ENCODE measurements at places on chromosomes 16 and 17.
A peak's percentile ranks its signal among the peaks of the same experiment; 100 is the strongest.

- peak overlapping the region; percentile 76 for H3K4me3 ChIP-seq
- DNase-seq = no peak
- no peaks in the 10 kb centered on the region for H3K27me3 ChIP-seq
- H3K4me1 ChIP-seq = peaks cover 61% of the 10 kb centered on the region
These were observed 504 bp downstream of the ERN1 start for GRCh38 chr17:64129515-64129764.

- no peaks in the 10 kb centered on the region for H3K36me3 ChIP-seq
- peak; percentile 74 for DNase-seq
- no peak overlapping the region for H3K4me3 ChIP-seq
- H3K4me1 ChIP-seq = peaks cover 21% of the 10 kb centered on the region
- no peaks in the 10 kb centered on the region for H3K27me3 ChIP-seq
These were observed 7.6 kb downstream of the AIPL1 start for GRCh38 chr17:6427279-6427781.

- no peak overlapping the region for H3K4me3 ChIP-seq
- no peaks in the 10 kb centered on the region for H3K27me3 ChIP-seq
- no peaks in the 10 kb centered on the region for H3K36me3 ChIP-seq
- H3K27ac ChIP-seq = no peak overlapping the region
- DNase-seq = no peak
These were observed 42.7 kb downstream of the DYNLRB2 start for GRCh38 chr16:80583466-80583865.

GRCh38 chr17:42900460-42901331 is at the start of gene G6PC1:
G6PC1 (plus strand) TSS chr17:42900799; CDS start chr17:42900877, 78 bp downstream.
- no peak for DNase-seq
- no peaks in the 10 kb centered on the region for H3K4me1 ChIP-seq
- no peak within 1 kb of the TSS for H3K4me3 ChIP-seq
- H3K27ac ChIP-seq = no peak within 1 kb of the TSS
- no peaks in the 10 kb centered on the region for H3K36me3 ChIP-seq

GRCh38 chr16:7350806-7351205 is 18.2 kb downstream of the RBFOX1 start:
- no peaks in the 10 kb centered on the region for H3K36me3 ChIP-seq
- H3K4me1 ChIP-seq = no peaks in the 10 kb centered on the region
- H3K27me3 ChIP-seq = no peaks in the 10 kb centered on the region

DNA sequence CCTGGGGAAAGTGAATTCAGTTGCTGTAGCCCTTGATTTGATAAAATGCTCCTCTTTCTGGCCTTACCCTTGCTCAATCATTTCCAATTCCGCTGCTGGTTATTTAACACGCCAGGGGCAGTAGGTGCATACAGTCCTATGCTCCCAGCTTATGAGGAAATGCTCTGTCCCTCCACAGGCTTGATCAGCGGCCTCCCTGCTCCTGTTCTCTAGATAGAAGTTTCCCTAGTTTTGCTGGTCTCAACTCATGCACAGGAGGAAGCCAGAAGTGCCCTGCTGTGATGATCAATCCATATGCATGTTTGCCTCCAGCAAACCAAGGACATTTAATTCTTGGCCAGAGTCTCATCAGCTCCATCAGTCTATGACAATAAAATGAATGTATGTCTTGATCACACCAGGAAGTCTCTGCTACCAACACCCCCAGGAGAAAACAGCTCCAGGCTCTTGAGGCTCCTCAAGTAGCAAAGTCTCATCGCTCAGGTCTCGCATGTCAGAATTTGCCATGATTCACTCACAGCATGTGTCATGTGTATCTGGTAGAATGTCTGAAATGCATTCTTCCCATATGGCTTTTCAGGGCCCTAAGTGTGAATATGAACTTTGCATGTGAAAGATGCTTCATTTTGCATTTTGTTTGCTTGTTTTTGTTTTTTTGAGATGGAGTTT is 208.9 kb downstream of the CDH13 start:
- H3K27ac ChIP-seq = no peak overlapping the region
- no peaks in the 10 kb centered on the region for H3K27me3 ChIP-seq
- H3K4me1 ChIP-seq = no peaks in the 10 kb centered on the region
- DNase-seq = no peak
- H3K4me3 ChIP-seq = no peak overlapping the region

DNA sequence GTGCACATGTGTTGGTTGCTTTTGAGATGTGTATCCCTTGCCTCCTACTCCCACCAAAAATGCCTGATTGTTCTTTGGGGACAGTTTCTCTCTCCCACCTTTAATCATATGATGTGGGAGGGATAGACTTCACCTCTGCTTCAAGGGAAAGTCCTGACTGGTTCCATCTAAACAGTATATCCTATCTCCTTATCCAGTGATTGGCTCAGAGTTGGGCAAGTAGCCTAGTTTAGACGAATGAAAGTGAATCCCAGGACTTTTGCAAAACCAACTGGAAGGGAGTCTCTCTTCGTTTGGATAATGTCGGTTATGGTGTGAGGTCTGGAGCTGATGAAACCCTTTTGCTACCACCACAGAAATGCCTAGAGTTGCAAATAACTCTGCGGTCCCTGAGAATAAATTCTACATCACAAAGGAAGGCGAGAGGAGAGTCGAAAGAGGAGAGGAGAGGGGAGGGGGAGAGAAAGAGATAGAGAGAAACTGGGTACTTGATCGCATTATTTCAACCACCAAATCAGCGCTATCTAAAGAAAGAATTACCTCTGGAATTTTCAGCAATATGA is 77.1 kb upstream of the SALL1 start:
- H3K36me3 ChIP-seq = no peaks in the 10 kb centered on the region
- no peaks in the 10 kb centered on the region for H3K27me3 ChIP-seq
- no peak overlapping the region for H3K27ac ChIP-seq
- no peak overlapping the region for H3K4me3 ChIP-seq

DNA sequence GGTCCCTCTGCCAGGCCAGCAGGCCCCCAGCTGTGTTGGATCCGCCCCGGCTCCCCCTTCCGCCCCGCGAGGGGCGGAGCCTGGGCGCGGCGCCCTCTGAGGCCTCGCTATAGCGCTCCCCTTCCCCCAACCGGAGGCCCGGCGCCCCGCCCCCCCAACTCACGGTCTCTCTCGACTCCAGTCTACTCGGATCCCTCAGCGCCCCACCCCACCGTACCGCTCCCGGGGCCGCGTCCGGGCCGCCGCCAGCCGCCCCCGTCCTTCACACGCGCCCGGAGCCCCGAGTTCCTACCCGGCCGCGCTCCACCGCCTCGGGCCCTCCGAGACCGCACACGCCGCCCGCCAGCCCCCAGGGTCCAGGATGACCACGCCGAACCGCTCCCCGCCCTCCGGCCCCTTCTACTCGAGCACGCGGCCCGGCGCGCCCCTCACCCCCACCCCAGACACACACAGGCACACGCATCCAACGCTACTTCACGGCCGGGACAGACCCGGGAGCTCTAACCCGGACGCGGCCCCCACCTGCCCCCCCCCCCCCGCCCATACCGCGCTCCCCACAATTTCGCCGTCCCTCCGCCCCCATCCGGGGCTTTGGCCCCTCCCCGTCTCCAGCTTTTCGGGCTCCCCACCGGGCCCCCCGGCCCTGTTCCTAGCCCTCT is 1.4 kb downstream of the PHF23 start:
- peaks cover 22% of the 10 kb centered on the region for H3K36me3 ChIP-seq
- H3K27ac ChIP-seq = peak overlapping the region; percentile 85
- H3K4me3 ChIP-seq = peak overlapping the region; percentile 86
- peaks cover 65% of the 10 kb centered on the region for H3K4me1 ChIP-seq

DNA sequence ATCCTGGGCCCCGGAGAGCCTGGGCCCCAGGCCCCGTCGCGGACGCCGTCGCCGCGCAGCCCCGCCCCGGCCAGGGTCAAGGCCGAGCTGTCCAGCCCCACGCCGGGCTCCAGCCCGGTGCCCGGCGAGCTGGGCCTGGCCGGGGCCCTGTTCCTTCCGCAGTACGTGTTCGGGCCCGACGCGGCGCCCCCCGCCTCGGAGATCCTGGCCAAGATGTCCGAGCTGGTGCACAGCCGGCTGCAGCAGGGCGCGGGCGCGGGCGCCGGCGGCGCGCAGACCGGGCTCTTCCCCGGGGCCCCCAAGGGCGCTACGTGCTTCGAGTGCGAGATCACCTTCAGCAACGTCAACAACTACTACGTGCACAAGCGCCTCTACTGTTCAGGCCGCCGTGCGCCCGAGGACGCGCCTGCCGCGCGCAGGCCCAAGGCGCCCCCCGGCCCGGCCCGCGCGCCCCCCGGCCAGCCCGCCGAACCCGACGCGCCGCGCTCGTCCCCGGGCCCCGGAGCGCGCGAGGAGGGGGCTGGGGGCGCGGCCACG is 36.8 kb upstream of the ZC3H18 start:
- H3K4me1 ChIP-seq = peaks cover 10% of the 10 kb centered on the region
- no peak for DNase-seq
- no peaks in the 10 kb centered on the region for H3K36me3 ChIP-seq
- no peak overlapping the region for H3K4me3 ChIP-seq

DNA sequence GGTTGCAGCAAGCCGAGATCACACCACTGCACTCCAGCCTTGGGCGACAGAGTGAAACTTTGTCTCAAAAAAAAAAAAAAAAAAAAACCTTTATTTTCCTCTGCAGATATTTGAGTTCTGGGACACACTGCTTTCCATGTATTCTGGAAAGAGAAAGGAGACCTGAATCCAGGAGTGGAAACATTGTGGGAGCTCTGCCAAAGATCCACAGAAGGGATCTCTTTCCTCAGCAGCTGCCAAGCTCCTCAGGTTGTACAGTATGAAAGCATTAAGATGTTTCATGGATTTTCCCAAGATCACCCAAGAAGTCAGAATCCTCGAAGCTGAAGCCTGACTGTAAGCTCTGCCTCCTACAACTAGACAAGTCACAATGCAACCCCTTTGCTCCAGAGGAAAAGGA is 13.5 kb downstream of the NPRL3 start:
- peaks cover 5% of the 10 kb centered on the region for H3K36me3 ChIP-seq
- no peak overlapping the region for H3K4me3 ChIP-seq
- no peak overlapping the region for H3K27ac ChIP-seq
- H3K4me1 ChIP-seq = no peaks in the 10 kb centered on the region
- DNase-seq = no peak

GRCh38 chr16:49638673-49639610 is 217.0 kb downstream of the ZNF423 start:
- H3K27ac ChIP-seq = no peak overlapping the region
- DNase-seq = no peak
- no peaks in the 10 kb centered on the region for H3K27me3 ChIP-seq
- no peak overlapping the region for H3K4me3 ChIP-seq

DNA sequence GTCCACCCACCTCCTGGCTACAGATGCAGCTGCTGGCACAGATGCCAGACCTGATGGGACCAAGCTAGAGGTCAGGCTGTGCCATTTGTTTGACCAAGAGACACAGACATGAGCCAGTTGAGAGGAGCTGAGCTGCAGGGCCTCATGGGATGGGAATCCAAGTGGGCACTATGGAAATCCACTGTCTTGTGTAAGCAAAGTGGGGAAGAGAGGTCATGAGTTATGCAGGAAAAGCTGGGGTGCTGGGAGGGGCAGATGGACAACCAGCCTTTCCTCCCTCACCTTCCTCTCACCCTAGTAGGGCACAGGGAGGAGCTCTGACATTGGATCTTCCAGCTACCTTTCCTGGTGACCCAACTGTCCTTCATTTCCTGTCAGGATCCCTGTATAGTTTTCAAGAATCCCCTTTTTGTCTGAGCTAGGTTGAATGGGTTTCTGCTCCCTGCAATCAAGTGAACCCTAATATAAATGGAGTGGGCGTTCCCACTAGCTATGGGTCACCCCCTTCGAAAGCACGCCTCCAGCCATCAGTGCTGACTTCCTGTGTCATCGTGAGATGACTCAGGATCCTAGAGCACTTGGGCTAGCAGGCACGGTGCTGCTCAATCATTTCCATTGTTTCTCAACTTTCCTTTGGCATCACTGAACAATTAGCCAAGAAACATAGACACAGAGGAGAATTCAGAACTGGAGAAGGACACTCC is 13.6 kb downstream of the ATPAF2 start:
- DNase-seq = no peak
- peaks cover 5% of the 10 kb centered on the region for H3K4me1 ChIP-seq
- no peak overlapping the region for H3K27ac ChIP-seq
- H3K27me3 ChIP-seq = no peaks in the 10 kb centered on the region

DNA sequence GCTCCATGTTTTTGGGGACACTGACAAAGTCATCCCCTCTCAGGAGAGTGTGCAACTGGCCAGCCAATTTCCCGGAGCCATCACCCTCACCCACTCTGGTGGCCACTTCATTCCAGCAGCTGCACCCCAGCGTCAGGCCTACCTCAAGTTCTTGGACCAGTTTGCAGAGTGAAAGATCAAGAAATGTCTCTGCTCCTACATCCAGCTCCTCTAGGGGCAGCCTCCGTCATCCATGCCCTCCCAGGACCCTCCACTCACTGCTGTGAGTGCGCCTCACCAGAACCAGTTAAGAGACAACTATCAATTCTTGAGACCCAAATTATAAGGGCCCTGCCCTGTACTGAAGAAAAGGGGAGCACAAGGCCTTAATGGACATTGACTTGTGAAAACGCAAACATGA is 1.1 kb downstream of the OVCA2 start:
- peaks cover 24% of the 10 kb centered on the region for H3K4me1 ChIP-seq
- peak overlapping the region; percentile 85 for H3K27ac ChIP-seq
- H3K36me3 ChIP-seq = peaks cover 23% of the 10 kb centered on the region
- DNase-seq = no peak
- H3K27me3 ChIP-seq = no peaks in the 10 kb centered on the region

DNA sequence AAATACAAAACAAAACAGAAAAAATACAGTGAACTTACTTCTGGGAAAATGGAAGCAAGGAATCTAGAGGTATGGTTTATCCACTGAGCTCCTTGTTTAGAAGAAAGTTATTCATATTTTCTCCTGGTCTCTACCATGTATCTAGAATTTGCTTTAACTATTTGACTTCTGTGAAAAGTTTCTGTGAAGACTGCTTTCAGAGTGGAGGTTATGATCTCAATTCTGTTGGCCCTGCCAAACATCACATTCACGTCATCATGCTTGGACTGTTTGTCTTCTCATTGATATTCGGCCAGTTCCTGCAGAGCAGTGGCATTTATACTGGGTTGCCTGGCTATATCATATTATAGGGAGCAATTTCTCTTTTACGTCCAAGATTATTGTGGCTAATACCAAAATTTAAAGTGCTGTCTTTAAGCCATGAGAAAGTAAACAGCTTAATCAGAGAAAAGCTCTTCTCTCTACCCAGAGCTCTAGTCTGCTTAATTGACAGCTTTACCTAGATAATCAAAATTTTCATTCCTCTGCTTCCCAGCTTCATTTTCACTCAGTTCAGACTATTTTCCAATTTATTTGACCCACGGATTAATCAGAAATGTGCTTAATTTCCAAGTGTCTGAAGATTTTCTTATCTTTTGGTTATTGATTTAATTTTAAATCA is at the start of gene ABCA8:
TSS of gene ABCA8 (minus strand) at position 212 of the 661 bp plus-strand sequence. CDS start 13,358 bp downstream, outside the sequence.
- DNase-seq = no peak
- no peaks in the 10 kb centered on the region for H3K4me1 ChIP-seq
- H3K27ac ChIP-seq = no peak within 1 kb of the TSS

GRCh38 chr16:12958366-12958765 is 57.0 kb downstream of the SHISA9 start:
- H3K27me3 ChIP-seq = no peaks in the 10 kb centered on the region
- H3K4me3 ChIP-seq = no peak overlapping the region
- no peak for DNase-seq
- no peak overlapping the region for H3K27ac ChIP-seq

GRCh38 chr17:12789075-12789480 is 220 bp upstream of the ARHGAP44 start:
- no peaks in the 10 kb centered on the region for H3K36me3 ChIP-seq
- peaks cover 12% of the 10 kb centered on the region for H3K27me3 ChIP-seq
- peaks cover 3% of the 10 kb centered on the region for H3K4me1 ChIP-seq
